ENCODE measurements at places on chromosomes 11 and 22. TPM values are rescaled to one million over a fixed set of nuclear protein-coding genes. Genes with fewer than 3 reads are reported as not detected.

- no peaks in the 10 kb centered on the region for H3K36me3 ChIP-seq
- peaks cover 5% of the 10 kb centered on the region for H3K4me1 ChIP-seq
- no peak overlapping the region for H3K27ac ChIP-seq
- DNase-seq = no peak
- H3K27me3 ChIP-seq = no peaks in the 10 kb centered on the region
These were observed 6.5 kb downstream of the ANKRD42 start for GRCh38 chr11:83200035-83200434.

- H3K27ac ChIP-seq = no peak overlapping the region
- no peaks in the 10 kb centered on the region for H3K27me3 ChIP-seq
- DNase-seq = no peak
These were observed 10.9 kb upstream of the GAL start for GRCh38 chr11:68673306-68673945.

DNA sequence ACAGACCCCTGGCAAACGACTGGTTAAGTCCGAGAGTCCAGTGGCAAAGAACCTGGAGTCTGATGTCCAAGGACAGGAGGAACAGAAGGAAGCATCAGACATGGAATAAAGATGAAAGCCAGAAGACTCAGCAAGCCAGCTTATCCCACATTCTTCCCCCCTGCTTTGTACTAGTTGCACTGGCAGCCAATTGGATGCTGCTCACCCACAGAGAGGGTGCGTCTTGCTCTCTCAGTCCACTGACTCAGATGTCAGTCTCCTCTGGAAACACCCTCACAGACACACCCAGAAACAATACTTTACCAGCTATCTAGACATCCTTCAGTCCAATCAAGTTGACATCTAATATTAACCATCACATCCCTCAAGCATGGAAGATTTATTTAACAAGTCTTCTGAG lies 1265.8 kb upstream of the CNTN5 start:
- no peaks in the 10 kb centered on the region for H3K27me3 ChIP-seq
- no peaks in the 10 kb centered on the region for H3K4me1 ChIP-seq
- DNase-seq = no peak

Gene ROM1
- 3.5 TPM for polyA plus RNA-seq

- no peaks in the 10 kb centered on the region for H3K36me3 ChIP-seq
- H3K27me3 ChIP-seq = peaks cover 13% of the 10 kb centered on the region
- H3K27ac ChIP-seq = no peak overlapping the region
These were observed 142.8 kb downstream of the ENTHD1 start for GRCh38 chr22:39750759-39751158.

Gene SYCE3
- not detected for polyA plus RNA-seq

- H3K27ac ChIP-seq = no peak overlapping the region
- H3K4me3 ChIP-seq = no peak overlapping the region
- peak; percentile 2 for DNase-seq
These were observed 90.4 kb upstream of the PDGFD start for GRCh38 chr11:104254347-104254746.

DNA sequence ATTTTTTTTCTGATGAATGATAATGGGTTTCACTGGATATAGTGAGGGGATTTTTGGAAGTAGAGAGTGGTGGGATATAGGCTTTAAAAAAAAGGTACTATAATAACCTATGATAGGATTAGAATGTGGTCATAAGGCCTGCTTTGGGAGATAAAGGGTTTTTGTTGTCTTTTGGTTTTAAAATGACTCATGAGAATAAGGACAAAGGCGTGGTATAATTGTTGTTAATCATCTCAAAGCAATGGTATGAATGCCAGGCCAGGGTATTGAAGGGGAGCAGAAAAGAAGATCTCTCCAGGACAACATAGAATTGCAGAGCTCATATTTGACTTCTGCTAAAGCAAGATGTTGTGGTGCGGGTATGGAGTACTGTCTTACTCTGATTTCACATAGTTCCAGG lies 579.4 kb downstream of the JRKL start:
- DNase-seq = no peak
- H3K4me3 ChIP-seq = no peak overlapping the region
- H3K27ac ChIP-seq = no peak overlapping the region
- H3K36me3 ChIP-seq = no peaks in the 10 kb centered on the region
- no peaks in the 10 kb centered on the region for H3K4me1 ChIP-seq

Gene SPDYC
- polyA plus RNA-seq = not detected

Gene OR2AG1
- 0.01 TPM for polyA plus RNA-seq

Gene CTTN
- 101 TPM for polyA plus RNA-seq

Gene C11orf21
- polyA plus RNA-seq = 12.2 TPM

DNA sequence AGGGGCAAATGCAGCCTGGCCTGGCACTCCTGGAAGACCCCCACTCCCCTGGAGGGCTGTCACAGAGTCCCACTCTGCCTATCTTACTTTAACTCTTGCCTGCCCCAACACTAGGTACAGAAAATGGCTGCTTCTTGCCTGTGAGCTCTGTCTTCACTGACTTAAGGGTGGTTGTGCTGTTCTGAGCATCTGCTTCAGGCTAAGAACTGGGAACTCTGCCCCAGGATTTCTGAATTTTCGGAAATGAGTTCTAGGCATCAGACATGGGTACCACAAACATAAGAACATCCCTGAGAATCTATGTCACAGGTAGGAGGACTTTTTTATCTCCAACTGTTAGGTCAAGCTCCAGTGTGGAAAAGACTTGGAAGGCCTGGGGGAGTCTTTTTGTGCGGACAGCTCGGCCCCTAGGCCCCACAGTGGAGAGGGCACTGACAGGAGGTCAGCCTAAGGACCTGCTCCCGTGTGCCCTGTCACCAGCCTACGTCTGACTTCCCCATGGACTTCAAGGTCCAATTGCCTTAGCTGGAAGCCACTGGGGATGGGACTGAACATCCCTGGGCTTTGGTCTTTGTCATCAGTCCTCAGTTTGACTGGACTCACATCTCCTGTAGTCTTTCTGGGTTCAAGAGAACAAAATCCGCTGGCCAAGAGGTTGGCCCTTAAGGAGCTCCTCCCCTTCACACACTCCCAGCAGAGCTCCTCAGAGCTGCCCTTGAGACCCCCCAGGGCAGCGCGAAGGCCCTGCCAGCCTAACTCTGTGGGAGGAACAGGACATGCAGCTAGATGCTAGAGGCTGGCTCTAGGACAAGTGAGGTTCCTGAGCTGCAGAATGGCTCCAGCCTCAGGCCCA lies 31.9 kb downstream of the PPP2R1B start:
- H3K4me1 ChIP-seq = peaks cover 54% of the 10 kb centered on the region
- no peaks in the 10 kb centered on the region for H3K36me3 ChIP-seq
- DNase-seq = no peak
- peak overlapping the region; percentile 90 for H3K27ac ChIP-seq
- no peaks in the 10 kb centered on the region for H3K27me3 ChIP-seq

GRCh38 chr22:29477723-29478318 lies 2.2 kb upstream of the NEFH start:
- no peak for DNase-seq
- H3K36me3 ChIP-seq = no peaks in the 10 kb centered on the region
- no peak overlapping the region for H3K4me3 ChIP-seq

Gene CEND1
- not detected for polyA plus RNA-seq

DNA sequence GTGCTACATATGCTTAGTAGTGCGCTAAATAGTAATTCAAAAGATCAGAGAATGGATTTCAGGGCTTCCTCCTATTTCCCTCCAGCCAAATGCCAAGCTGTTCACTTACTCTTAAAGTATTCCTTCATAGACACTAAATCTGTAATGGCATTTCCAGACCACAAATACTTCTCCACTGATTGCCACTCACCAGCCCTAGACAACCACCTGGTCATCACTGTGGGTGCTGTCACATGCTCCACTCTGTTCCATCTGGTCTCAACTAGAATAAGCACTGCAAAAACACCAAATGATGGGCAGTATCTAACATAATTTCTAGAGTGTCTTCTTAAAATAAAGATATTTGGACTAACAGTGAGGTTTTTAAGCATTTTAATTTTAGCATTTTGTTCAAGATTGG lies 341.3 kb downstream of the AASDHPPT start:
- H3K27me3 ChIP-seq = no peaks in the 10 kb centered on the region
- no peaks in the 10 kb centered on the region for H3K4me1 ChIP-seq
- no peak overlapping the region for H3K27ac ChIP-seq
- H3K36me3 ChIP-seq = no peaks in the 10 kb centered on the region

- no peak for DNase-seq
- peaks cover 19% of the 10 kb centered on the region for H3K4me1 ChIP-seq
- no peaks in the 10 kb centered on the region for H3K27me3 ChIP-seq
- peaks cover 2% of the 10 kb centered on the region for H3K36me3 ChIP-seq
- H3K27ac ChIP-seq = no peak overlapping the region
These were observed 7.0 kb downstream of the PITPNB start for GRCh38 chr22:27912101-27912500.

Gene CXCR5
- polyA plus RNA-seq = 0.22 TPM

GRCh38 chr11:2887515-2888195 lies 2.1 kb upstream of the CDKN1C start:
- H3K27ac ChIP-seq = peak overlapping the region; percentile 24
- peaks cover 3% of the 10 kb centered on the region for H3K4me1 ChIP-seq

DNA sequence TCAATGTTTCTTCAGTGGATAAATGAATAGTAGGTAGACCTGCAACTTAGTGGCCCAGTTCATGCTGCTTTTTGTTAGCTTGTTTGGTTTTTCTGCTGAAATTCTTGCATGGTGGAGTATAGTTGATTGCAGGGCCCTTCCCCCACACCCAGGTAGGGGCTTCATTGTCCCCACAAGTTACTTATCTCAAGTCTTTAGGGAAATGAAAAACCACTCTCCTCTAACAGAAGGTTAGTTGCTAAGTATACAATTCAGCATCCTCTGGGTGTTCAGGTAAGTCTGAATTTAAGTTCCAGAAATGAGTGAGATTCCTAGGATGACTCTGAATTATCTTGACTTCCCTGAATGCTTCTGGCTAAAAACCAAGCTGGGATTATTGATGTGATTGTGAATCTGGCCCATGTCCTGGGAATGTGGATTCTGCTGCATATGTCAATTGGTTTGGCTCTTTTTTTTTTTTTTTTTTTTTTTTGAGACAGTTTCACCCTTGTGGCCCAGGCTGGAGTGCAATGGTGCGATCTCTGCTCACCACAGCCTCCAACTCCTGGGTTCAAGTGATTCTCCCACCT lies 40.3 kb downstream of the BCL2L13 start:
- no peak overlapping the region for H3K4me3 ChIP-seq
- no peak overlapping the region for H3K27ac ChIP-seq
- no peaks in the 10 kb centered on the region for H3K27me3 ChIP-seq
- DNase-seq = no peak
- no peaks in the 10 kb centered on the region for H3K4me1 ChIP-seq

DNA sequence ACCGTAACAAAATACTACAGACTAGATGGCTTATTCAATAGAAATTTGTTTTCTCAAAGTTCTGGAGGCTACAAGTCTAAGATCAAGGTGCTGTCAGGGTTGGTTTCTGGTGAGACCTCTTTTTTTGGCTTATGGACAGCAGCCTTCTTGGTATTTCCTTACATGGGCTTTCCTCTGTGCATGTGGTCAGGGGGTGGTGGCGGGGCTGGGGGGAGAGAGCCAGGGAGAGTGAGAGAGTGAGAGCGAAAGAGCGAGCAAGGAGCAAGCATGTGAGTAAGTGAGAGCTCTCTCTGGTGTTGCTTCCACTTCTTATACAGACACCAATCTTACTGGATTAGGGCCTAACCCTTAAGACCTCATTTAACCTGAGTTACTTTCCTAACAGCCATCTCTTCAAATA lies 181.5 kb downstream of the TMEM135 start:
- H3K27me3 ChIP-seq = no peaks in the 10 kb centered on the region
- H3K4me3 ChIP-seq = no peak overlapping the region
- no peak overlapping the region for H3K27ac ChIP-seq
- no peaks in the 10 kb centered on the region for H3K4me1 ChIP-seq
- H3K36me3 ChIP-seq = no peaks in the 10 kb centered on the region

DNA sequence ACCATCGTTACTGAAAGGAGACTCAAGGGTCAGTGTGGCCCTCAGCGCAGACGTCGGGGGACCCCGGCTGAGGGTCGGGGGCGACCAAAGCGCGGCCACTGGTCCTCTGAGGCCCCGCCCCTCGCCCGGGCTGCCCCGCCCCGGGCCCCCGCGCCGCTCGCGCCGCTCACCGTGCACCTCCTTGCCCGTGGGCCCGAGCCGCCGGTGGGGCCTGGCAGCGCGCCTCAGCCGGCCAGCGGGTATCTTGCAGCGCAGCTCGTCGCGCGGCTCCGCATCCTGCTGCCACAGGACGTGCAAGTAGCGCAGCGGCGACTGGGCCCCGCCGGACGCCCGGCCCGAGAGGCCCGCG lies 419 bp downstream of the ANKRD54 start:
- no peaks in the 10 kb centered on the region for H3K27me3 ChIP-seq
- peaks cover 22% of the 10 kb centered on the region for H3K36me3 ChIP-seq
- no peak for DNase-seq
- peaks cover 20% of the 10 kb centered on the region for H3K4me1 ChIP-seq
- peak overlapping the region; percentile 59 for H3K4me3 ChIP-seq
- peak overlapping the region; percentile 81 for H3K27ac ChIP-seq

DNA sequence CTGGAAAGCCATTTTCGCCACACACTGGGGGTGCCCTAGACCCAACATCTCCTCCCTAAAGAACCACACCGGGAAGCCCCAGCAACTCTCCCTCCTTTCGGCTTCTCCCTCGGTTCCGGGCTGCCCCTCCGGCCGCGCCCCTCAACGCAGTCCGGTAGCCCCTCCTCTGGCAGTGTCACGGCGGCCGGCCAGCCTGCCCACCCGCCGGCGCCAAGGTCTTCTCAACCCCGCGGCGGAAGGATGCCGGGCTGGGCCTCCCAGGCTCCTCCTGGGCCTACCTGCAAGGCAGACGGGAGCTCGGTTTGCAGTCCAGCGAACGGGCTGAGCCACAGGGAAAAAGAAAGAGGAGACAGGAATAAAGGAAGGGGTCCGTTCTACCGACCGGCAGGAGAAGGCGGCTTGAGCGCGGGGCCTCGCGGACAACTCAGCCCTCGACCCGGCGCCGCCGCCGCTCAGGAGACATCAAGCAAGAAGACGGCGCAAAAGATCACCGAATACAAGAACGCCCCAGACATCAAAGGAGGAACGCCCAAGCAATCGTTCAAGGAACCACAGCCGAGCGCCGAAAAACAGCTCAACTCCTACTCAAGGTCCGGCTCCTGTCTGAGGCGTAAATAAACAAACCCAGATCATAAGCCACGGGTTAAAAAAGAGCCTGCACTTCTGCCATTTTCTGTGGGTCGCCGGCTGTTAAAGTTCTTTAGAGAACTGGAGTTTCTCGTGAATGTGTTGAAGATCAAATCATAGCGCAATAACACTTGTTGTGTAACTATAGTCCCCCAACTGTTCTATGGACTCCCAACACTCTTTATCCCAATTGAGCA lies at the start of gene AMBRA1:
Gene AMBRA1 (minus strand): TSS at position 474 of the 824 bp plus-strand sequence. CDS start 45,643 bp downstream, outside the sequence.
- H3K4me3 ChIP-seq = peak within 1 kb of the TSS; percentile 99
- H3K36me3 ChIP-seq = no peaks in the 10 kb centered on the region
- peak; percentile 93 for DNase-seq
- H3K27ac ChIP-seq = peak within 1 kb of the TSS; percentile 79

Gene INPP5J
- polyA plus RNA-seq = 81.9 TPM

Gene USP2
- polyA plus RNA-seq = 5.2 TPM

- no peaks in the 10 kb centered on the region for H3K36me3 ChIP-seq
- peaks cover 14% of the 10 kb centered on the region for H3K4me1 ChIP-seq
- no peaks in the 10 kb centered on the region for H3K27me3 ChIP-seq
- peak overlapping the region; percentile 35 for H3K27ac ChIP-seq
- H3K4me3 ChIP-seq = no peak overlapping the region
These were observed 49.4 kb upstream of the CEP295 start for GRCh38 chr11:93611836-93612677.

- no peaks in the 10 kb centered on the region for H3K27me3 ChIP-seq
- H3K4me3 ChIP-seq = no peak overlapping the region
- no peak overlapping the region for H3K27ac ChIP-seq
- no peaks in the 10 kb centered on the region for H3K4me1 ChIP-seq
These were observed 53.0 kb upstream of the PRR5 start for GRCh38 chr22:44648821-44649565.

Gene YPEL1
- 1.1 TPM for polyA plus RNA-seq
